Left ventricle myocardium inferior (tissue), 1 donor: ENCODE measurements at places on chromosomes 5 and 9. TPM values are rescaled to one million over a fixed set of nuclear protein-coding genes. Genes with fewer than 3 reads are reported as not detected.

RHOBTB3 gene
- 79.7 TPM for total RNA-seq

CDH10 gene
- not detected for total RNA-seq

IGFBPL1 gene
- total RNA-seq: not detected

RGS7BP gene
- 3.6 TPM for total RNA-seq

NR4A3 gene
- 6.2 TPM for total RNA-seq

NOXA1 gene
- 2.0 TPM for total RNA-seq
